ENCODE measurements at places on chromosomes 3 and 15. TPM values are rescaled to one million over a fixed set of nuclear protein-coding genes. Genes with fewer than 3 reads are reported as not detected.

GRCh38 chr15:75791337-75791713 lies 51.9 kb upstream of the UBE2Q2 start:
- H3K36me3 ChIP-seq: no peaks in the 10 kb centered on the region
- H3K4me3 ChIP-seq: no peak overlapping the region
- no peak for DNase-seq
- no peaks in the 10 kb centered on the region for H3K27me3 ChIP-seq
- H3K27ac ChIP-seq: no peak overlapping the region

- H3K4me1 ChIP-seq: no peaks in the 10 kb centered on the region
- no peaks in the 10 kb centered on the region for H3K27me3 ChIP-seq
- H3K36me3 ChIP-seq: no peaks in the 10 kb centered on the region
- no peak overlapping the region for H3K4me3 ChIP-seq
- no peak overlapping the region for H3K27ac ChIP-seq
Measured at GRCh38 chr3:171851660-171852058, 8.5 kb downstream of the TMEM212 start.

DNA sequence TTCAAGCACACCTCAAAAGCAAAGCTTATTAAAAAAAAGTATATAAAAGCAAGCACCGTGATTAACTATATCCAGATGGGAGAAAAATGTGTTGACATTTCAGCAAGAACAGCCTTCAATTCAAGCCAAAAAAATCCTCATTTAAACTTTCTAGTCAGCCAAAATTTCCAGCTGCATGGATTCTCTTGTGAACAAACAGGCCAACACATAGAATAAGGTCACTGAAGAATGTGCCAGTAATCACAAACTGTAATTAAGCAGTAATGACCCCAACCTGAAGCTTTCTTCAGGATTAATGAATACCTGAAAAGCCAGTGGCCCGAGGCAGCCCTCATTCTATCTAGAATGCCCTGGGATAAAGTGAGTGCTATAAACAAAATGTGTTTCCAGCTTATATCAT lies 130.7 kb upstream of the KCNMB2 start:
- no peaks in the 10 kb centered on the region for H3K36me3 ChIP-seq
- H3K4me1 ChIP-seq: no peaks in the 10 kb centered on the region
- no peak overlapping the region for H3K4me3 ChIP-seq

GRCh38 chr3:118400886-118401285 lies 633.8 kb downstream of the IGSF11 start:
- no peak overlapping the region for H3K4me3 ChIP-seq
- H3K27ac ChIP-seq: no peak overlapping the region
- no peak for DNase-seq
- H3K27me3 ChIP-seq: no peaks in the 10 kb centered on the region
- H3K36me3 ChIP-seq: no peaks in the 10 kb centered on the region
- no peaks in the 10 kb centered on the region for H3K4me1 ChIP-seq

GRCh38 chr3:69460034-69460433 lies 74.1 kb upstream of the FRMD4B start:
- no peak for DNase-seq
- no peak overlapping the region for H3K27ac ChIP-seq
- no peak overlapping the region for H3K4me3 ChIP-seq
- H3K27me3 ChIP-seq: no peaks in the 10 kb centered on the region
- H3K36me3 ChIP-seq: no peaks in the 10 kb centered on the region
- no peaks in the 10 kb centered on the region for H3K4me1 ChIP-seq

DNA sequence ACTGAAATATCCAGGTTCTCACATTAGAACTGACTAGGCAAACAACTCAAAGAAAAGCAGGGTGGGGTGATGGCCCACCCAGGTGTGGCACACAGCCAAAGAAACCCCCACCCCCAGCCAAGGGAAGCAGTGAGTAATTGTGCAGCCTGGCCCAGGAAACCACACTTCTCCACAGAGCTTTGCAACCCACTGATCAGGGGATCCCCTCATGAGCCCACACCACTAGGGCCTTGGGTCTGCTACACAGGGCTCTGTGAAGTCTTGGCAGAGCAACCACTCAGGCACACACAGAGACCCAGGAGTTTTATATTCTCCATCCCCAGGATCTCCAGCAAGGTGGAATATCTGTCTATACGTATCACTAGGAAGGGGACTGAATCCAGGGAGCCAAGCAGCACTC lies 22.2 kb upstream of the TRIM42 start:
- no peaks in the 10 kb centered on the region for H3K36me3 ChIP-seq
- H3K4me3 ChIP-seq: no peak overlapping the region
- no peak for DNase-seq
- no peak overlapping the region for H3K27ac ChIP-seq

DNA sequence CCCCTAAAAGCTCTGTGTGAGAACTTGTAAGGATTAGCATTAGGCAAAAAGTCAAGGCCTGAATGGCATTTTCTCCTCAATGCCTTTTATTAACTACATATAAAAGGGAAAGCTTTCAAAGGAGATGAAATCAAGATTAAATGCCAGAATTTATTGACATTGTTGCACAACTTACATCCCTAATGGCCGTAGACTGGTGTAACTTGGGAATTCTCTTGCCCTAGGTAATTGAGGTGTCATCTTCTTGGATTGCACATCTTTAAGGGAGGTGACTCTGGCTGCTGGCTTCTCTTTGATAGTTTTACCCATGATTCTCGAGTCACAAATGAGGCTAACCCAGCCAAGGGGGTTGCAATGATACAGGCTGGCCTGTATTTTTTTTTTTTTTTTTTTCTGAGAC lies 249.1 kb downstream of the TBL1XR1 start:
- no peaks in the 10 kb centered on the region for H3K36me3 ChIP-seq
- no peak overlapping the region for H3K4me3 ChIP-seq
- H3K4me1 ChIP-seq: no peaks in the 10 kb centered on the region
- H3K27me3 ChIP-seq: no peaks in the 10 kb centered on the region

DNA sequence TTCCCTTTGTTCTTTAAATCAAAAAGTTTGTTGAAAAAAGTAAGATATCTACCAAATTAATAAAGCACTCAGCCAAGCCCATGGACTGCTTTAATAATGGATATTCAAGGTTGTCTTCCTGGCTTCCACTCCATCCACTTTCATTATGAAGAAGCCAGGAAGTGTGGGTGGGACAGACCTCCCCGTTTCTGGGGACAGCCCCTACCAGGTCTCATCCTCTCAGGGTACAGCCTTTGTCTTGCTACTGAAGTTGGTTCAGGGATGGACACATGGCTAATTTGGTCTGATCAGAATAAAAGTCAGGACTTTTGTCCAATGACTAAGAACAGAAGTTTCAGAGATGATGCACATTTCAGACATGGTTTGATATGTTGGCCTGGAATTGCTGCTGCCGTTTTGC lies 32.6 kb downstream of the CCNB2 start:
- no peaks in the 10 kb centered on the region for H3K36me3 ChIP-seq
- H3K4me1 ChIP-seq: no peaks in the 10 kb centered on the region
- no peak for DNase-seq
- no peaks in the 10 kb centered on the region for H3K27me3 ChIP-seq

DNA sequence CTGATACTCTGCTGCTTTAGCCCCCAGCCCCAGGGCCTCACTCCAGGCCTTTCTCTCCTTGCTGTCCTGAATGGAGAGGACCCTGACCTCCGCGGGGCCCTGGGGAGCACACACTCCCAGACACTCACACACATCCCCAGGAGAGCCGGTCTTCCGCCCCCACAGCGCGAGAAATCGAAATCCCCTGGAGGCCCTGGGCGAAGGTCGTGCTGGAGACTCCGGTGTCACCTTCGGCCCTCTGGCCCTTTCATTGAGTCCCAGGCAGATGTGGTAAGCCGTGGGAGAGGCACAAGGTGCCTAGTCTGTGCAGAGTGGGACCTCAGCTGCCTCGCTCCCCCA lies 848 bp upstream of the GOLGA8B start:
- H3K36me3 ChIP-seq: no peaks in the 10 kb centered on the region
- peaks cover 3% of the 10 kb centered on the region for H3K4me1 ChIP-seq
- DNase-seq: no peak
- no peaks in the 10 kb centered on the region for H3K27me3 ChIP-seq
- no peak overlapping the region for H3K27ac ChIP-seq
- peak overlapping the region; percentile 81 for H3K4me3 ChIP-seq

- no peaks in the 10 kb centered on the region for H3K4me1 ChIP-seq
- no peak overlapping the region for H3K27ac ChIP-seq
- DNase-seq: no peak
- no peak overlapping the region for H3K4me3 ChIP-seq
Measured at GRCh38 chr15:34610354-34610753, 26.9 kb upstream of the GOLGA8B start.

DNA sequence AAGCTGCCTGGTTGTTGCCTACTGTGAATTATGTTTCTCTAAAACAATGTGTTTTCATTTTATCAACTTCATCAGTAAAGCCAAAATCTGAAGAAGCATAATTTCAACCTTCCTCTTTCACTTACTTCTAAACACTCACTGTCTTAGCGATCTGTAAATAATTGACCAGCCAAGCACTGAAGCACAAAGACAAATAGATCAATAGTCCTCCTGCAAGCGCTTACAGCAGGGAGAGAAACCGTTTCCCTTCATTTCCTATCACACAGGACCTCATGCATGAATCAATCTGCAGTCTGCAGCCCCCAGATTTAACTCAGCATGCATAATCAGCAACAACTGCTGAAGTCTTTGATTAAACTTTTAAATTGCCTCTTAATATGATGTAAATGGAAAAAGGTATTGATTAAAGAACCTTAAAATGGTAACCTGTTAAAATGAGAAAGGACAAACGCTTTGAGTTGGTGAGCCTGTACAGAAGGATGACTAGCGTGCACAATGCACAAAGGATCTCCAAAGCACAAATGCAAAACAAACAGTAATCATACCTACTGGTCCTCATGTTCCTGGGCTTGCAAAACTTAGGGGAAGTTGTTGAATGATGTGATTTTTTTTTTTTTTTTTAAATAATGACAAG lies 370.2 kb upstream of the ZNF385D start:
- no peaks in the 10 kb centered on the region for H3K36me3 ChIP-seq
- H3K27me3 ChIP-seq: no peaks in the 10 kb centered on the region
- no peaks in the 10 kb centered on the region for H3K4me1 ChIP-seq
- H3K4me3 ChIP-seq: no peak overlapping the region

DNA sequence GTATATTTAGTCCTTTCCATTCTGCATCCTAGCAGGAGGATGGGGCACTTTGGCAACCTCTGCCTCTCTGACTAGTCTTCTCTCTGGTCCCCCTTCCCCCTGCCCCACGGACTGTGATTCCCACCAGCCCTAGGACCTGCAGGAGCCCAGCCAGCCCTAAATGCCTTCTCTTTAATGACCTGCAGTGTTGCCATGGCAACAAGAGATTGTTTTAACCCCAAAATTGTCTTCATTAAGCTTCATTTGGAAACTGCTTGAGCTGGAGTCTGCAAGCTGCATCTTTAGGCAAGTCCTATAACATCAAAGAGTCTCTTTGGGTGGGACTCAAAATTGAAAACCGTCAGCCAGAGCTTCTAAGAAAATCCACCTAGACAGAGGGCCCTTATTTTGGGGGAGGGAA lies 59.7 kb upstream of the ANKRD34C start:
- no peaks in the 10 kb centered on the region for H3K4me1 ChIP-seq
- H3K27ac ChIP-seq: no peak overlapping the region
- H3K27me3 ChIP-seq: no peaks in the 10 kb centered on the region
- DNase-seq: no peak
- H3K4me3 ChIP-seq: no peak overlapping the region
- H3K36me3 ChIP-seq: no peaks in the 10 kb centered on the region

- H3K4me1 ChIP-seq: no peaks in the 10 kb centered on the region
- H3K4me3 ChIP-seq: no peak overlapping the region
- no peak overlapping the region for H3K27ac ChIP-seq
- no peak for DNase-seq
- H3K27me3 ChIP-seq: no peaks in the 10 kb centered on the region
- H3K36me3 ChIP-seq: no peaks in the 10 kb centered on the region
Measured at GRCh38 chr3:29453284-29454001, 172.6 kb downstream of the RBMS3 start.

GRCh38 chr15:91148243-91148642 lies 48.2 kb downstream of the SV2B start:
- no peaks in the 10 kb centered on the region for H3K27me3 ChIP-seq
- H3K4me1 ChIP-seq: no peaks in the 10 kb centered on the region
- DNase-seq: no peak
- no peak overlapping the region for H3K27ac ChIP-seq

DNA sequence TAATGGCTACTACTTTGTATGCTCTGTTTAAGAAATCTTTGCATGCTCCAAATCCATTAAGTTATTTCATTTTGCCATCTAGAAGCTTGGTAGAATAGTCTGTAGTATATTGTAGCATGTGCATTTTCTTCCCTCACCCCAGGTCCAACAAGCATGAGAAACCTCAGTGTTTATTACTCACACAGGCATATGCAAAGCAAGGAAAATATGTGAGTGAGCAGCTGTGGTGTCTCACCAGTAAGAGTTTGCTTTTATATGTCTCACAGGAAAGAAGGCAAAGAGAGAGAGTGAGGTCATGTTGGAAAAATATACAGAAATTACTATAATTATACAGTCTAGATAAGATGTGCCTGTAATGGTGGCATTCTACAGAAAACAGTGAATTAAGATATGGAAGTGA lies 312.5 kb downstream of the C3orf38 start:
- no peak overlapping the region for H3K27ac ChIP-seq
- H3K36me3 ChIP-seq: no peaks in the 10 kb centered on the region
- H3K4me3 ChIP-seq: no peak overlapping the region
- no peak for DNase-seq
- H3K4me1 ChIP-seq: no peaks in the 10 kb centered on the region
- H3K27me3 ChIP-seq: no peaks in the 10 kb centered on the region

GRCh38 chr15:28025413-28025812 lies 73.7 kb downstream of the OCA2 start:
- no peak overlapping the region for H3K27ac ChIP-seq
- H3K36me3 ChIP-seq: no peaks in the 10 kb centered on the region
- DNase-seq: no peak
- H3K4me1 ChIP-seq: no peaks in the 10 kb centered on the region
- no peaks in the 10 kb centered on the region for H3K27me3 ChIP-seq

GRCh38 chr3:170490828-170491560 lies 72.3 kb downstream of the CLDN11 start:
- no peaks in the 10 kb centered on the region for H3K36me3 ChIP-seq
- no peak for DNase-seq
- no peaks in the 10 kb centered on the region for H3K4me1 ChIP-seq
- H3K27ac ChIP-seq: no peak overlapping the region
- H3K27me3 ChIP-seq: no peaks in the 10 kb centered on the region
- no peak overlapping the region for H3K4me3 ChIP-seq

Gene LRRIQ4
- not detected for total RNA-seq

Gene TICRR
- under 0.01 TPM for total RNA-seq

Gene XXYLT1
- total RNA-seq: 52.5 TPM

Gene RTP1
- total RNA-seq: not detected

Gene SMC4
- total RNA-seq: 119 TPM

Gene KLF15
- 23.4 TPM for total RNA-seq

Gene GPR87
- total RNA-seq: not detected

Gene NMNAT3
- 17.2 TPM for total RNA-seq

Gene PLCB2
- 3.5 TPM for total RNA-seq
